ENCODE measurements at places on chromosomes 5 and 9. TPM values are rescaled to one million over a fixed set of nuclear protein-coding genes. Genes with fewer than 3 reads are reported as not detected.

GRCh38 chr5:131952301-131952857 lies 6.9 kb upstream of the MEIKIN start:
- DNase-seq: no peak

DNA sequence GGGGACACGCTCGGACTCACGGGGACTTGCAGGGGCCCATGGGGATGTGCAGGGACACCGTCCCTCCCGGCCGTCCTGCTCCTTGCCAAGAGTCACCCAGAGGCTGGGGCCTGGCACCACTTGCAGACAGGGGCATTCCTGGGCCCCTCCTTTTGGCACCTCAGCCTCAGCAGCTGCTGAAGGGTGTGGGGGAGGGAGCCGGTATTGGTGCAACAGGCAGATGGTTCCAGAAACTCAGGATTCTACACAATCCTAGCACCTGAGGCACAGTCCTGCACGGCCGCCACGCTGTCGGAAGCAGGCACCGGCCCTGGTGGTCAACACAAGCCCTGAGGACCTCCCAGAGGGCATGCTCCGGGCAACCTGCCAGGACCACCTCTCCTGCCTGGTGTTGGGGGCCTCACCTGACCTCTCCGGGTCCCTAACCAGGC lies 19.3 kb upstream of the SLC12A7 start:
- peak; percentile 71 for DNase-seq

GRCh38 chr9:80175286-80176150 lies 603.8 kb downstream of the TLE4 start:
- DNase-seq: no peak

Gene PCDHGA12
- 5.1 TPM for total RNA-seq

DNA sequence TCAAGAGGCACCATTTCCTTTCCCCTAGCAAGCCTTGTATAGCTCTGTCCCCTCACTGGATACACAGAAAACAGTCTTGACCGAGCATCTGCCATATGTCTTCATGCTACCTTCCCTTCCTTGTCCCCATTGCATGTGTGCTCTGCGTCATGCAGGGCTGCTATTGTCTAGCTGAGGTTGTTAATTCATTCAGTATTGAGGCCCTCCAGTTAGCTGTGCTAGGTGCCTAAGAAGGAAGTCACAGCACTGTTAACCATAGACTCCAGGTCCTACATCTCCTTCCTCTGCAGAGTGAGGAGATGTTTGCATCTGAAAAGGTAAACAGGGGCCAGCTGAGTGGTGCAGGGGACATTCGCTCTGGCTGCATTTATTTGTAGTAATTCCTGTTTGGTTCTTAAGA lies 48.2 kb downstream of the SLC1A3 start:
- DNase-seq: no peak

DNA sequence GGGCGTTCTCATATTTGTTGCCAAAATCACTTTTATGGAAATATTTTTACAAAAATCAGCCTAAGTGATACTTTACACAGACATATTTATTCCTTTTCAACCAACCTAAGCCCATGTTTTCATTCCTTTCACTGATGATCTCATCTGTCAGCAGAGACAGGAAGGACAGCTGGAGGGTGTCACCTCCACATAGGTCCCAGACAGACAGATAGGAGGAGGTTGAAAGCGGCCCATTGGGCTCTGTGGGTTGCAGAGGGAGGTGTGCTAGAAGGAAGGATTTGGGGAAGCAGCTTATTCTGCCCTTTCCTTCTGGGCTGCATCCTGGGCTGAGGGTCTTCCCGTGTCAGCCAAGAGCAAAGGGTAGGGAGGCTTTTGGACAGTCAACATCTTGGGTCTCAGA lies 26.0 kb upstream of the SEMA4D start:
- no peak for DNase-seq

DNA sequence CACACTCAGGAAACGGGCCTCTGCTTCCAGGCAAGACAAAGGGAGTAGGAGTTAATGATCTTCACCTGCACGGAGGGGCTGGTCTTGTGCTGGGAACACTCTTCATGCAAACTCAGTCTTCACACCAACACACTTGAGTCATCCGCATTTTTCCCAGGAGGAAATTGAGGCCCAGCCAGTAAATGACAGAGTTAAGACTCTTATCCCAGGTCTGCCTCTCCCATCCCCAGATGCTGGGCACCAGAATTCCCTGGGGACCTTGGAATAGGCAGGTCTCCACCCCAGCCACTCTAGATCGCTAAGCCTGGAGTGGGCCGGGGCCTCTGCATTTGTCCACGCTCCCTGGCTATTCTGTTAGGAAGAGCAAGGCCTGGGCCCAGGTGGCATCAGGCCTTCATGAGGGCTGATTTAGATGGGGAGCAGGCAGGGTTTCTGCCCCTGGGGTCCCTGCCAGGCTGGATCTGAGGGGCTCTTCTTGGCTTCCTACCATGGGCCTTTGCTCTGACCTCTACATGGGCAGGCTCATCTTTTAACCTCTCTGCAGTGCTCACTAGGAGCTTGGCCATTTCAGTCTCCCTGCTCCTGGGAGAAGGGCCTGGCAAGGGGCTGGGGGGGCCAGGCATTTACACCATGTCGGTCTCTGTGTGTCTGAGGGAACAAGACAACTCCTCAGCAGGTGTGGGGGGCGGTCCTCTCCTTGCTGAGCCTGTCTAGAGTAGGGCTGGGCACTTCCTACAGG lies 77.3 kb downstream of the AMBP start:
- DNase-seq: no peak

GRCh38 chr5:147408980-147409379 lies 100.9 kb downstream of the DPYSL3 start:
- no peak for DNase-seq

All from left ventricle myocardium superior (tissue), 1 donor.